ENCODE measurements at places on chromosomes 5 and 9.

DNA sequence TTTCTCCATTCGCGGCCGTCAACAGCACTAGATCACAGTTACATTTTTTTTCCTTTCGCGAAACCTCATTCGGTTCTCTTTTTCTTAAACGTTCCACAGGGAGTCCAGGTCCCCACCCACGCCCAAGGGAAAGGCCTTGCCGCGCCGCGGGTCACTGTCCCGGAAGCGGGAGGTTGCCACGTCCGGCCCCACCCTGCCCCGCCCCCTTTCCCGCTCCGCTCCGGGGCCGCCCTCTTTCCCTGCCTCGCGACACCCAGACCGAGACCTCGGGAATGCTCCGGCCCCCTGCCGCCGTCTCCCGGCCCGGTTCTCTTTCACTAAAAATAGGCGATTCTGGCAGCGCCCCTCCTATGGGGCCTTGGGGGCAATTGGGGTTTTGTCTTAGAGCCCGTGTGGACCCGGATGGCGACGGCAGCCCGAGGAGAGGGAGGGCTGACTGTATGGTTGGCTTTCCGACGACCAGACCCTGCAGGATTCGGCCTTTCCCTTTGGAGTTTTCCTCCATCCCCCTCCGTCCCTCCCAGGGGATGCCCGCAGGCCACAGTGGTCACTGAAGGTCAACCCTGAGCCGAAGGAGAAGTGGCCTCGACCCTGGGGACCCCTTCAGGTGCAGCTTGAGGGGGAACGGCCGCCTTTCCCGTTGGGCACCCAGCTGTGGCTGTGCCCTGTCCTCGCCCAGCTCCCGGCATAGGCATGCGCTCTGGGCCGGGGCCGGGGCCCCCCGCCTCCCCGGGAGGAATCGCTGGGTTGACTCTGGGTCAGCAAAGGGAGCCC lies 2.8 kb upstream of the RACK1 start:
- DNase-seq = peak; percentile 87

- DNase-seq = no peak
Observed at GRCh38 chr5:38878391-38879077, 32.7 kb downstream of the OSMR start.

DNA sequence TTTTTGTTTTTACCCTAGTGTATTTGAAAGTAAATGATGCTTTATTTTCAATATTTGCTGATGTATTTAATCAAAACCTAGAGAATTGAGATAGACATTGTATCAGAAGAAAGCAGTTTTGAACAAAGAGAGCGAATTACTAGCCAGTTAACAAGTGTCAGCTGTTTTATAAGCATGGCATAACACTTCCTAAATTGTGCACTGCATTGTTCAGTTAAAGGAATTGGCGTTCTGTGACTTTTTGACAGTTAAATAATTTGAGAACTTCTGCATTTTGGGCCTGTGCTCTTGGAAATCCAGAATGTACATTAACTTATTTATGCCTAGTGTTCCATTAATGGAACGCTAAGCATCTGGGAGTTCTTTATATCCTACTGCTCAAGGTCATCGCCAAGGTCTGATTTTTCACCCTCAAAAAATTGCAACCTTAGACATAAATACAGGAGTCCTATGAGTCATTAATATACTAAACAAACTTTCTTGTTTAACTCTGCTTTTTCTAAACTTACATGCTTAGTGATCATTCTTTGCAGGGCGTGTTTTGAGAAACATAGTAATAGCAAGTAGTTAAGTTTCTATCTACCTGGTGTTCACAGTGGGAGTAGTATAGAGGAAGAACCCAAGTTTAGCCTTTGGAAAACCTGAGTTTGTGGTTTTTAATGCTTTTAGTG lies 31.1 kb downstream of the RASA1 start:
- DNase-seq = no peak

- DNase-seq = no peak
Observed at GRCh38 chr9:131008909-131009618, at the start of gene LAMC3. Gene LAMC3 (plus strand): TSS chr9:131009174. CDS start chr9:131009215, 41 bp downstream.

DNA sequence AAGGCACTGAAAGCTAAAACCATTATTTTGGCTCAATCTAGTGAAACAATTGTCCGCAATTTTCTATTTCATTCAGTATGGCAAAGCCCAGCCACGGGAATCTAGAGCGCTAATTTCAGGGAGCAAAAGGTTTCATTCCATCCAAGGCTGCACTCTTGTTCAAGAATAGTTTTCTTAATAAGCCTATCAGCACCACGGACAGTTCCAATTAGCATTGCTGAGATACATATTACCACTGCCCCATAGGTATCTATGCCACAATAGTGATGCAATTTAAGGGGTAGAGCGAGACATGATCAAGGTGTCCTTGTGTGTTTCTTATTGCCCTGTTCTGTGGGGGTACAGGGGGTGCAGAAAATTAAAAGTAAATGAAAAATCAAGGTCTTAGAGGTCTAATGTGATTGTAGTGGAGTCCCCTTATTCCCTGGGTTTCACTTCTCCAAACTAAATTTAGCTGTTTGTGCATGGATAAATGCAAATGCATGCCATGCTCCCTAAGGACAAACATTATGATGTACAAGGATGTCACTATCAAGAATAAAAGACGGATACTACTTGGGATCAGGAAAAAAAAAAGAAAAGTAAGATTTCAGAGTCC lies 45.5 kb downstream of the SPOCK1 start:
- DNase-seq = no peak

- DNase-seq = no peak
Observed at GRCh38 chr9:16143947-16144890, 591.4 kb downstream of the CCDC171 start.

GRCh38 chr5:53418409-53418808 lies 62.0 kb upstream of the FST start:
- DNase-seq = no peak

DNA sequence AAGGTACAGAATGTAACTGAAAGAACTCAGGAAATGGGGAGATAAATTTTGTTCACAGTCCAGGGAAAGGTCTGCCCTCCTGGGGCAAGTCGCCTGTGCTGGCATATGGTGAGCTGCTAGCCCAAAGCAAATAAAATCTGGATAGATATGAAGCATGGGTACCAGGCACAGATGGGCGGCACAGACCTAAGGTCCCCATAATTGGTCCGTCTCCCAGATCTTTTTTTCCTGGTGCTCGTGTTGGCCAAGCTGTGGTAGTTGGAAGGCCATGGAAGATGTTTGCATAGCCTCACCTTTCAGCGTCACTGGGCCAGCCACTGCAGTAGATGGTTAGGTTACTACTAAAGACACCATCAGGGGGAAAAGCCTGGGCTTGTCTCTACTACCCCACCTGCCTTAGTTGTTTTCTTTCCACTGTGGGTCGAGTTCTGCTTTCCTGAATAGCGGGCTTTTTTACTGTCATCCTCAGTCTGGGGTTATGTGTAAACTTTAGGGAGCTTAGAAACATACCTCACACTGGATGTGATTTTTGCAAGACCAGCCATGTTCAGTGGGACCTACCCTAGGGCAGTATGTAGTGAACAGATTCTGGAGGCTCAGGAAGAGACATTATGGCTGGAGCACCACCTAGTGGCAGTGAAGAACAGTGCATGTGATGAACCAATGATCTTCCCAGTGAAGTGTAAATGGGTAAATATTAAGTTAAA lies 24.2 kb upstream of the GLRX start:
- peak; percentile 77 for DNase-seq

DNA sequence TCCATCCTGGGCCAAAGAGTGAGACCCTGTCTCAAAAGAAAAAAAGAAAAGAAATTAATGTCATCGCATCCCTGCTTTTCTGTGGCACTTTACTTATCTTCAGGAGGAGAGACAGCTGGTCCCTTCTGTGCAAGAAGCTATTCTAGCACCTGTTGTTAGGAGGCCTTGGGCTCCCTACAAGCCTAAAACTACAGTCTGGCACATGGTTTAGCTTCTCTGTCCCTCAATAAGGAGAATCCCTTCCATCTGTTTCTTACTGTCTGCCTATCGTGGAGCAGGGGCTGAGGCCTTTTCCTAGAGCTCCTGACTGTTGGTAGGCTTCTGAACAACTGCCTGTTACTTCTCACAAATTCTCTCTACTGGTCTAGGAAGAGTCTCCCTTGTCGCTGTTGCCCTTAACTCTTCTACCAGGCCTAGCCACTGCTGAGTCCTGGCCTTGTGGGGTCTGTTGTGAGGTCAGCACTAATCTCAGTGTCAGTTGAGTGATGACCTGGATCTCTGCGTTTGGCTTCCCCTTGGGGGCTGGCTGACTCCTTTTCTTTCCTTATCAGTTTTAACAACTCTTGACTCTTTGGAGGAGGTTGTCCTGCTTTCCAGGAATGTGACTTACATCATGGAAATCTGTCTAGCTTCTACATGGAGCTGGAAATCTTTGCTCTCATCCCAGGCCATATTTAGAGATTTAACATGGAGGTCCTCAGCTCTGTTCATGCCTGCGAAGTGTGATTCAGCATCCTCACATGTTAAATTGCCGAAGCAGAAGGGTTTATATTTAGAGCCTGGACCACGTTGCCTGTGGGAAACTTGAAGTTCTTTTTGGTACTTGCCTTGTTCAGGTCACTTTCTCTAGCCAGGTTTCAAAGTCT lies 5.7 kb upstream of the GARNL3 start:
- no peak for DNase-seq

DNA sequence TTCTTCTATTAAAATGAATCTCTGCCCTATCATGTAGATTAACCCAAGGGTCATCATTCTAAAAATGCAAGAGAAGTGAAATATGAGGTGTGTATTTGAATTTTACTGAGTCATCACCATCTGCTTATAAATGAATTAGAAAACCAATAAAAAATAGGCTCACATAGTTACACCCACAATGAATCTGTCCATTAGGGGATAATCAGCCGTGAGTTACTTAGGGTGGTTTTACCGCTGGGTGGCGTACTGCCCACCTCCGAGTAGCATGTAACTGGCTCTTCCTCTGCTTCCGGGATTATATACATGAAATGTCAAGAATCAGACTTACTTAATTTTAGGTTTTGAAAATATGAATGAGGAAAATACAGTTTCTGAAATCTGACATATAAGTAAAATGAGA lies 332.9 kb upstream of the CCNG1 start:
- no peak for DNase-seq
